Mucosa of gallbladder (tissue), 1 donor: ENCODE measurements at places on chromosomes 12 and 14.

DNA sequence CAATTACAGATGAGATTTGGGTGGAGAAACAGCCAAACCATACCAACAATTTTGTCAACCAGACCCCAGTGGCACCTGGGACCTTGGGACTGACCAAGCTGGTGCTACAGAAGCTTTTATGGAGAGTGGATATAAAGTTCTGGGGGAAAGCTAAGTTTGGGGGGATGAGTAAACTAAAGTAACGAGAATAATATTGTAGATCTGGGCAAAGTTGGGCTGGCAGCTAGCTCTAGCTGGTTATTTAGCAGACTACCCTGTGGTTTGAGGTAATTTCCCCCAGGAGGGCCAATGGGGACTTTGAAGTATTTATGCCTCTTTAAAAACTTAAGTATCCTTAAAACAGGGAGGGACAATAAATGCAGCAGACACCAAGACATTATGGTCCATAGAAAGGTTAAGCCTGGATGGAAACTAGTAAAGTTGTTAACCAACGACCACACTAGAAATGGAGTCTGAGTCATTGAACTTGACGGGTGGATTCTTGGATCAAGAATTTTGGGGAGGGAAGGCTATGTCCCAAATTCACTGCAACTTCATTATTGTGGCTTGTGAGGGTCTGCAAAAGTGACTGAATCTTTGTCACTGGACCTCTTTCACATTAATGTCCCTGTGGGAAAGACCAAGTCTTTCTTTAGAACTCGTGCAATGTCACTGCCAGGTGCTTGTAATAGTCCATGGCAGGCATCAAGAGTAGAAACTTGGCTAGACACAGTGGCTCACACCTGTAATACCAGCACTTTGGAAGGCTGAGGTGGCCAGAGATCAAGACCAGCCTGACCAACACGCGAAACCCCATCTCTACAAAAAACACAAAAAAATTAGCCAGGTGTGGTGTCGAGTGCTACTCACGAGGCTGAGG, 48.5 kb upstream of the OR5AU1 start:
- no peak for DNase-seq

DNA sequence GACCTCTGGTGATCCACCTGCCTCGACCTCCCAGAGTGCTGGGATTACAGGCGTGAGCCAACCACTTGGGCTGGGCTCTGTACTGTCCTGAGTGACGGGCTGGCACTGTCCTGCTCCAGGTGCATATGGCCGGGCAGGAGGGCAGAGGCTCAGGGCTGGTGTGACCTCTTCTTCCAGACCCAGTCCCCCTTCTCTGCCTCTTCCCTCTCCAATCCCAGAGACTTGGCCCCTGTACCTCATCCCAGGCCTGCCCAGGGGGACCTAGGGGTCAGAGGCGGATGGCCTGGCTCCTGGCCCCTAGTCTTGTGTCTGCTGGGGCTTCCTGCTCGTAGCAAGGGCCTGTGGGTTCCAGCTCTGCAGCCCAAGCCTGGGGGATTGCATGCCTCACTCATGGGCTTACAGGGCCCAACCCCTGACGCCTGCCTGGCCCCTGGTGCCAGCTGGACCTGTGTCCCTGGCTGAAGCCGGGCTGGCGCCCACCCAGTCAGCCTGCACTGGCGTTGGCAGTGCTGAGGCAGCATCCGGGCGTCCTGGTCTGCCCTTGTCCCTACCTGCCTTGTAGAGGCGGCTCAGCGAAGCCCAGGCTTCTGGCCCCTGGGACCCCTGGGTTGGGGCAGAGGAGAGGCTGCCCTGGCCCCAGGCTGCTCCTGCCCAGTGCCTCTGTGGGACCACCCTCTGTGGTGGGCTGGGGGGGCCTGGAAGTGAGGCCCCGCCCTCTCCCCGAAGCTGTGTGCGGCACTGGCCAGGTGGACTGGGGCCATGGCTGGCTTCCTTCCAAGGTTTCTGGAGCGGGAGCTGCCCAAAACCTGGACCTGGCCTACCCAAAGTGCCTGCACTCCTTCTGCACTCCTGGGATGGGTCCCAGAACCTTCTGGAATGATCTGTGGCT, 4.3 kb downstream of the TEDC1 start:
- DNase-seq = no peak

GRCh38 chr12:7021956-7022355, 3.7 kb upstream of the LPCAT3 start:
- no peak for DNase-seq

GRCh38 chr12:108570743-108571608, 8.6 kb downstream of the ISCU start:
- no peak for DNase-seq

DNA sequence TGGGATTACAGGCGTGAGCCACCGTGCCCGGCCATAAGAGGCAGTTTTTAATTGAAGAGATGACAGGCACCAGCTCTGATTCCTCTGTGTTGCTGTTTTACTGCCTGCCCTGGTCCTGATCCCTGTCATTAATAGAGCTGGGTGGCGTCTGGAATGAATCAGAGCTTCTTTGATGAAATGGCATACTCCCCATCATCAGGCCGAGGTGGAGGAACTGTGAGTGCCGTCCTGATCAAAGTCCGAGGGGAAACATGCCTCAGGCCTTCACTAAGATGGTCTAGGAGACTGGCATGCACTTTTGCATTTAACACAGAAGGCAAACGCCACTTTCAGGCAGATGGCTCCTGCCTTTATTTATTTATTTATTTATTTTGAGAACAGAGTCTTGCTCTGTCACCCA, 34.1 kb downstream of the IL31 start:
- no peak for DNase-seq

DNA sequence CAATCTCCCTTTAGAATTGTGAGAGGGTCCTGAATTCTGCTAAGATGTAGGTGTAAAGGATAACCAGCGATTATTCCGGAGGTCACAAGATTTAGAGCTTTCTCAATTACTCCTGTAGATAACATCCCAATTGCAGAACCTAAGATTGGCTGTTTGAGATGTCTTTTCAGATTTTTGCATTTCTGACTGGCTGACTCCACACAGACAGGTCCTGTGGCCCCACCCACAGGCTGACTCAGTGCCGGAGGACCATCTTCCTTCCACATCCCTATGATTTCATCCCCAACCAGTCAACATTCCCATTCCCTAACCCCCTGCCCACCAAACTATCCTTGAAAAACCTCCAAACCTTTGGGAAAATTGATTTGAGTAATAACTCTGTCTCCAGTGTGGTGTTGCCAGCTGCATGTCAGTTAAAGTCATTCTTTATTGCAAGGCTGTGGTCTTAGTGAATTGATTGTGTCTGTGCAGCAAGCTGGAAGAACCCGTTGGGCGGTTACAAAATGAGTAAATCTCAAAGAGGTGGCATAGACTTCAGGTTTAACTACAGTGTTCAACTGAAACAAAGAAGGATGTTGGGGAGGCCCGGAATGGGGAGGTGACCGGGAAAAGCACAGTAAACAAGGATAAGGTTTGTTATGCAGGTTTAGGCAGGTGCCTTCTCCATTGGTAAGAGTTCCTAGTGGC, 10.6 kb downstream of the FNTB start:
- DNase-seq = no peak

DNA sequence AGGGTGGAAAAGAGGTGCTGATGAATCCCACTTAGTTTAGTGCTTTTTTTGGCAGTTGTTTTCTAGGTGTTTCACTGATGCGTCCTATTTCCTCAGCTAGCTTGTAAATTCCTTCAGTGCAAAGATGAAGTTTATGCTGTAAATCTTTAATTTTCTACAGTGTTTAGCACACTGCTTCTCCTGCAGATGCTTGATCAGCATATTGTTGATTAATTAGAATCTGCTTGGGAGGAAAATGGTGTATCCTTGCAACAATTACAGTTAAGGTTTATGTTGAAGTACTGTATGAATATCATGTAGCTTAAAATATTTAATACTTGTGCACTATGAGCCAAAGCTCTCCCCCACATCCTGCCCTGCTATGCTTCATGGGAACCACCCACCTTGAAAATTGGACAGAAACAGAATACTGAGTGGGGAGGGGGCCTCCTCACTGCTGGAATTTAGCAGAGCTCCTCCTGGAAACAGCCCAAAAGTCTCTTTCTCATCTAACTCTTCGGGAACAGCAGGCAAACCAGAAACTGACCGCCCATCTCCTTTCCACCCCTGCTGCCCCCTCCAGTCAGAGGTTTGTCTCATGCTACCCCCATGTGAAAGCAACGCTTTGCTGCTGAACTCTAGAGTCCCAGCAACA, 20.3 kb upstream of the DHRS4 start:
- DNase-seq = no peak

DNA sequence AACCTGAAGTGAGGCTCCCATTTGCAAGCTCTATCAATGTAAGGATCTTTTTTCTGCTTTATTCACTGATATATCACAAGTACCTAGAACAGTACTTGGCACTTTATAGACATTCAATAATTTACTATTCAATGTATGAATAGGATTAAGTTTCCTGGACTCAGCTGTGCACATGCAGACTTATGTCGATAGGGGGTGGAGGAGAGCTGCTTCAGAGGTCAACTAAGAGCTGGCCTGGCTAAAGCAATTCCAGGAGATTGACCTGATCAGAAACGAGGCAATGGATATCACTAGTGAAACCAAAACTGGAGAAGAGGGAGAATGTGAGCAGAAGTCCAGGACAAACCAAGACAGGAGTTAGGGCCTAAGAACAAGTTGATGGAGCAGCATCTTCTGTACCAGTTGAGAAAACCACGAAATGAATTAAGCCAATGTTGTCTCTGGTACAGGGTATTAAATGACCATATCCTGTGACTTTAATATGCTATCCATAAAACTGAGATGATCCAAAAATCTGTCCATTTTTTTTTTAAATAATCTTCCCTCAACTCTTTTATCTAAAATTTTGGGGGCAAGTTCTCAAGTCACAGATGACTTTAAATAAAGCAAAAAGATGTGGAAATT, 169.2 kb downstream of the PIK3C2G start:
- peak; percentile 48 for DNase-seq

GRCh38 chr12:65952737-65953209, 128.5 kb downstream of the HMGA2 start:
- no peak for DNase-seq

DNA sequence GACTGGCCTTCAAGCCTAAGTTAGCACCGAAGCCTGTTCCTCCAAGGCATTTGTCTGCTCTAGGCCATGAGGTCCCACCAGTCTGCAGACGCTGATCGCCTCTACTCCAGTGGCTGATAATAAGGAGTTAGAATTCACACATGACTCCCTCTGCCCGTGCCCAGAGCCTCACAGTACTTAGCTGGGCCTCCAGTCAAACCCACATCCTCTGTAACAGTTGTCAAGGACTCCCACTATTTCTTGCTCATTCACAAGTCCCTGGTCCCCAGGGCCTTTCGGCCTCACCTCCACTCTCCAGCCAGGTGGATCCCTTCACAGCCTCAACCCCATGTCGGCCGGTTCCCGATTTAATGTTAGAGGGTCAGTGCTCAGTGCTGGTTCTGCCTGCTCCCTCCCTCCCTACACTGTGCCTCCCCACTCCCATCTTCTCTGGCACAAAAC, 6.3 kb upstream of the KRT5 start:
- DNase-seq = no peak

GRCh38 chr12:76264611-76265012, 83.6 kb downstream of the BBS10 start:
- no peak for DNase-seq

DNA sequence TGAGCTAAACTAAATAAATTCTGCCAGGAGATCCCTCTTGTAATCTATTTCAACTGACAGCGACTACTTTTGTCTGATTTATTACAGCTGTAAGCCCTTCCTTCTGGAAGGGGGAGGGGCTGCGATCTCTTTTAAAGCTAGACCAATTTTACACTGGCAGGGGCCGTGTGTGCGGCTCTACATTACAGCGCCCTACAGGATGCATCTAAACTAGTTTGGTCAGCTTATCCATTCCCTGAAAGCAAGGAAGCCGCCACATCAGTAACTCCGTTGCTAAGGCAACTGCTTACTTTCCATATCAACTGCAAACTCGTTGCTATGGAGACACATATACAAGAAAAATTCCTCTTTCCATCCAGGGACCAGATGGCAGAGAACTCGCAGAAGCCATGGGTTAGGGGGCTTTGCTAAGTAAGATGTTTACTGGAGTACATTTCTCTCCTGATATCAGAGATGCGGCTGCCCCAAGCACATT, 17.4 kb downstream of the FOXN3 start:
- DNase-seq = no peak

DNA sequence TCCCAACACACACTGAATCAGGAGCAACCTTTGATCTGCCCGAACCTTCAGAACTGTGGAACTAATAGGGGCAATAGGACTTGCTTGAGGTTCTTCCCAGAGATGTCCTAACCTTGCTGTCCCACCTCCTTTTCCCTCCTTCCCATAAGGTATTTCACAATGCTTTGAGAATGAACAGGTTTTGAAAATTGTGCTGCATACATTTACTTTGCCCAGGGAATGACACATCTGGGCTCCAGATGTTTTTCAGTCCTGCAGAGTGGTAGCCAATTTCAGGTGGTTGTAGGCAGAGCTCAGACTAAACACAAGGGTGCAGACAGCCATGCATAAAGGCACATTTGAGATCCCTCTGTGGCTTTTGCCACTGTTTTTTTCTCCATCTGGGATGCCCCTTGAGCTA, 206.7 kb upstream of the PWP1 start:
- DNase-seq = no peak

- DNase-seq = no peak
Measured at GRCh38 chr12:78240827-78241226, 410.1 kb downstream of the NAV3 start.

DNA sequence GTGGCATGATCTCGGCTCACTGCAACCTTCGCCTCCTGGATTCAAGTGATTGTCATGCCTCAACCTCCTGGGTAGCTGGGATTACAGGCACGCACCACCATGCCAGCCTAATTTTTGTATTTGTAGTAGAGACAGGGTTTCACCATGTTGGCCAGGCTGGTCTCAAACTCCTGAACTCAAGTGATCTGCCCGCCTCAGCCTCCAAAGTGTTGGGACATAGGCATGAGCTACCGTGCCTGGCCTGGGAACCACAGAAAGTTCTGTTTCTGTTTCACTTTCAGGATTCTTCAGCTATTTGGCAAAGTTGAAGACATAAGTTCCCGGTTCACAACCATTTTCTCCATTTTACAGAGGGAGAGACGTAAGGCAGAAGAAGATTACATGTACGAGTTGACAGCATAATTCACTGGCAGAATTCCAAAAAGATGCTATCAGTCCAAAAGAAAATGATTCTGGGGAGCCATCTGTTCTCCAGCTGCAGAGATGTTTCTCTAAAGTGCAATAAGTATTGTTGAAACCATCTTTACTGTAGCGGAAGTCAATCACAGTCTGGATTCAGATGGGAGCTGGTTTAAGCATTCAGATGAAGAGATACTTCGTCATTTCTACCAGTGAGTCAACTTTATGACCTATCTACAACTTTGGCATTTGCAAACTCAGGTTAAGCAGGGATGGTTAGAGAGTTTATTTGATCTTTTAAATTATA, 8.1 kb upstream of the RNF34 start:
- peak; percentile 21 for DNase-seq
